Muscle of leg (tissue), 16 donors: ENCODE measurements at places on chromosomes 12 and 14.

DNA sequence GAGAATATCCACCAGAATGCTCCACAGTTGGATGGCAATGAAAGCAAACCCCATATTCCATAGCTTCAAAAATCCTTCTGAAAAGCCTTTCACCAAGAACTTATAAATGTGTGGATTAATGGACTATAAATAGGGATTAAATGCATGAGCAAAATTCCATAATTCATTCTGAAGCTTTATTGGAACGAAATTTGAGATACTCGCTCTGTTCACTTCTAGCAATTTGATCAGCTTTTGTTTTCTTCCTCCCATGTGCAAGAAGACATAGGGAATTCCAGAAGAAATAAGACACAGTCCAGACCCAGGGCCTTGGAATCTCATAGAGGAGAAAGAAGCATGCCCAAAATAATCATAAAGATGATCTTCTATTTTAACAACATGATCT is 285.9 kb upstream of the TMPO start:
- no peak for DNase-seq

GRCh38 chr12:29131539-29131938 is 17.5 kb upstream of the FAR2 start:
- DNase-seq, result peak; percentile 28

DNA sequence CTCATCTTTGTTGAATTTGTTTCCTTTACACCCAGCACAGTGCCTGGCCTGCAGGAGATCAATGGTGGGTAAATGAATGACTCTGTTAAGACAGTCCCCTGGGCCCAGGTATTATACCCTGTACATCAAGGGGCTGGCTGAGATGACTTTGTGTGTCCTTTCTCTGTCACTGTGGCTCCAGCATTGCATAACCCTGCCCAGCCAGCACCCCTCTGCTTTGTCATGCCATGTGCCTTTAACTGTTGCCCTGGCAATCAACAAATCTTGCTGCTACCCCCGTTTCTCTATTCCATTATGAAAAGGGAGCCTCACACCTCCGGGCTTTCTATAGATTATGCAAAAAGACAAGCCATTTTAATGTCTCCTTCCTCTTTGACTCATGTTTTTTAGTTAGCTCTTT is 7.6 kb upstream of the FLVCR2 start:
- no peak for DNase-seq

DNA sequence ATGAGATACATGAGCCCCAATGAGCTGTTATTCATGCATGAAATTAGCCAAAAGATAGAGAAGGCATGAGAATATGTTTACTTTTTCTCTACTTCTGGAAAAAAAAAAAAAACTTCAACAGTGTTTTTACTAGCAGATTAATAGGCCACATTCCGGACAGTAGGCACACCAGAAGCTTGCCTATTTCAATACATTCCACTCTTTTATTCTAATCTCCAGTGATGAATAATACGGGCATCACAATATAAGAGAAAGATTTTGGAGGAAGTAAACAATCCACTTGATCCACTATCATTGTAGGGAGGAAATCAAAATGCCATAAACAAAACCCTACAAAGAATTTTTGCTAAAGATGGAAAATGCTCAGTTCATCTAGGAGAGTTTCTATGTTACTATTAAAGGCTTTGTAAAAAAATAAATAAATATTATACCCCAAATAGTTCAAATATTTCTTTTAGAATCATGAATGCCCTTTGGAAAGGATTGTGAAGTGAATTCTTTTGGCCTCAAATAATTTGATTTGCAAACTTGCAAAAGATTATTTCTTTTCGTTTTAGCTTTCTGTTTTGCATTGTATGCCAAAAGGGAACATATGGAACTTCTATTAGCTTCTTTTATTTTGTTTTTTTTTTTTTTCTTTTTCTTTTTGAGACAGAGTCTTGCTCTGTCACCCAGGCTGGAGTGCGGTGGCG is 232.6 kb downstream of the EPS8 start:
- peak; percentile 76 for DNase-seq

DNA sequence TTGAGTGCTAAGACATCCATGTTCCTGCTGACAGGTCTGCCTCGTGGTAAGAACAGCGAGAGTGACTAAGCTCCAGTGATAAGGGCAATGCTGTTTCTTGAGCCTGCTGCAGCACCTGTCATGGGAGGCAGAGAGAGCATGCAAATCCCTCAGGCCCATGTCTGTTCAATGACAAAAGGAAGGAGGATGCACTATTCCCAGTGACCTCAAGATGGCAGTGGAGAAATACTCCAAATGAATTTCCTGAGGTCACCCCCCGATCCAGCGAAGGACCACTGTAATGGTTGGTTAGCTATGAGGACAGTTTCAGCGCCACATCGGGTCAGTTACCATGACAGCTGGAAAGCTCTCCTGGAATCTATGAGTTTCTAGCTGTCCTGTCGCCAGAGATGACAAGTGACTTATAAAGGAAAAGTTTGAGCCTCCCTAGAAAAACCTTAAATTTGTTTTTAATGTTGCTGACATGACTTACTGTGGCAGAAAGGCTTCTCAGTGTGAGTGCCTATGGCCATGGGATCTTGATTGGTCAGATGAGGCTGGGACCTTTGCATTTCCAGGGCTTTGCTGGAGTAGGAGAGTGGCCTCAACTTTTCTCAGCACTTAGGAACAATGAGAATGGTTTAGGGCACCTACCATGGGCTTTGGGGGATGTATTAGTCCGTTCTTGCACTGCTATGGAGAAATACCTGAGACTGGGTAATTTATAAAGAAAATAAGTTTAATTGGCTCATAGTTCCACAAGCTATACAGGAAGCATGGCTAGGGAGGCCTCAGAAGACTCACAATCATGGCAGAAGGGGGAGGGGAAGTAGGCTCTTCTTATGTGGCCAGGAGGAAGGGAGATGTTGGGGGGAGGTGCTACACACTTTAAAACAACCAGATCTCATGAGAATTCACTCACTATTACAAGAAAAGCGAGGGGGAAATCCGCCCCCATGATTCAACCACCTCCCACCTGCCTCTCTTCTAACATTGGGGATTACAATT is 88.0 kb upstream of the TMEM260 start:
- DNase-seq, result peak; percentile 63
